ENCODE measurements at places on chromosomes 2 and 18.

GRCh38 chr2:233419602-233420391 lies 65.5 kb downstream of the DGKD start:
- no peak for DNase-seq

- no peak for DNase-seq
Measured at GRCh38 chr2:24893934-24894333, 26.1 kb downstream of the ADCY3 start.

DNA sequence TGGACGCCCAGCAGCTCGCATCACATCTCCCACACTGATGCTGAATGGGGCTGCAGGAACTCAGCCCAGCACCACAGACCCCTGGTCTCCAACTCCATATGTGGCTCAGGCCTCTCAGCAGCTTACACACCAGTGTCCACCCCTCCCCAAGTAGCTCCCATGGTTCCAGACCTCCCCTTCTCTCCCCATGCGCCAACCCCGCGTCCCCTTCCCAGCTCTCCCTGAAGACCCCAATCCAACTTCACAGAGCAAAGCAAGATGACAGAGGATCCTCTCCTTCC lies 188.9 kb downstream of the SH3BP4 start:
- DNase-seq: no peak

GRCh38 chr2:166060191-166060590 lies 67.6 kb downstream of the SCN1A start:
- DNase-seq: no peak

GRCh38 chr2:169105476-169105875 lies 36.1 kb downstream of the DHRS9 start:
- no peak for DNase-seq

DNA sequence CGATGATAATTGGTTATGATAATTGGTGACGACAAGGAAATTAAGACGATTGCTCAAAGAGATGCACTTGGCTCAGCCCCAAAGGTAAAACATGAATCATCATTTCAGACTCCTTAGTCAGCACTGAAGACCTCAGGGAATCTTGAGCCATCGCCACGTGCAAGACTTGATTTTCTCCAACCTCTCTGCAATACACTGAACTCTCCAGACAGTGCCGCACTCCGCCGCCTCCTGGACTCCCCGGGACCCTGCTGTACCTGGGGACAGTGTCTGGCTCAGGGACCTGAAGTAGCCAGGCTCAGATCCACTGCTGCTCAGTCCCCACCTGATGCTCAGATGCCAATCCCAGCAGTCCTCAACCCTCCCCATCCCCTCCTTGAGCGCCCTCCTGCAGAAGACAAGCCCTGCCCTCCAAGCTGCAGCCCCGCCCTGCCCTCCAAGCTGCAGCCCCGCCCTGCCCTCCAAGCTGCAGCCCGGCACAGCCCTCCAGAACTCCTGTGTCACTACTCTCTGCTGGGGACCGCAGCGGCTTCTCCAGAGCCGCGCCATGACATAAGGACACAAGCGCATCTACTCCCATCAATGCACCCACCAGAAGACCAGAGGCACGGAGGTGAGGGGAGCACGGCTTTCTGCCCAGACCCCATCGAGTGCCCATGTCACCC lies 1.1 kb downstream of the TMEM18 start:
- DNase-seq: no peak

DNA sequence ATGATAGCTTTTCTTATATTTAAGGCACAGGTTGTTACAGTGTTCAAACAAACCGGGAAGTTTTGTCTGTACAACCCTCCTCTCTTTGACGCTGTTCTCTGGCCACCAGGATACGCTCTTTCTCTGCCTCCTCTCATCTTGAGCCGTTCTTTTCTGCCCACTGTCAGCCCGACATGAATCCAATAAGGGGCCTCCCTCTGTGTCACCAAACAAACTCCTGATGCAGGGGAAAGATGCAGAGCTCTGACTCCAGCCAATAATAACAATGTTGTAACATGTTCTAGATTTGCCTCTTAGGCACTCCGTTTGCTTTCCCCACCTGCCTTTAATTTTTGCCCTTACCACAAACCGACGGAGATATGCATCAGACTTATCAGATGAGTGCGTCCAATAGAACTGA lies 449.3 kb downstream of the SLC4A3 start:
- DNase-seq: no peak

GRCh38 chr2:20744366-20745335 lies 77.7 kb downstream of the GDF7 start:
- DNase-seq: no peak

DNA sequence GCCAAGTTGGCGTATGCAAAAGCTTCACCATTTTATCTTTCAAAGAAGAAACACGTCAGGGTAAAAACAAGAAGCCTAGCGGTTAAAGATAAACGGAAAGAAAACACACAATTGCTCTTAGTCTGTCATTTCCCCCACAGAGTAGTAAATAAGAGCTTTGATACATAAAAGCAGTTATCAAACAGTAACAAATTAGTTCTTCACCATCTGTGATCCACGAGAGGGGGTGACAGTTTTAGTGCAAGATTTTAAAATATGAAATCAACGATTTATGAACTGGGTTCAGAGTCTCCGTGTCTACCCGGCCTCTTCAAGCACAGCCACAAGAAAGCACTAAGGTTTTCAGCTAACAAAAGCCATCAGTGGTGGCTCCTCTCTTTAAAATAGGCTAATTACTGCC lies 703.9 kb upstream of the ID2 start:
- DNase-seq: no peak

DNA sequence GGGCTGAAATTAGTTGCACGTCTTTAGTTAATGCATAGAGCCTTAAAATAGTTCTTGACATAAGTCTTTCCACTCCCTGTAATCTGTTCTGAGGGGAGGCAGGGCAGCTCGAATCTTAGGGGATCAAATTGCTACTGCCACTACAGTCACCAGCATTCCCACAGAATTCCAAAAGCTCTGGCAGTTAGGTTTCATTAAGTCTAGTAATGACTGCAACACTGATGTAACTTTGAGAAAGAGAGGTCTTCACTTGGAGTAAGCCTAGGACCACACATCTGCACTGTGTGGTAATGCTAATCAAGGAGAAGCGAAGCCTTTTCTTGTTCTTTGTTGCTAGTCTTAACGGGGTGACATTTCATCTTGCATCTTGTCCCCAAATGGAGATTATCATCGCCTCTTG lies 19.3 kb upstream of the NCK2 start:
- DNase-seq: no peak

DNA sequence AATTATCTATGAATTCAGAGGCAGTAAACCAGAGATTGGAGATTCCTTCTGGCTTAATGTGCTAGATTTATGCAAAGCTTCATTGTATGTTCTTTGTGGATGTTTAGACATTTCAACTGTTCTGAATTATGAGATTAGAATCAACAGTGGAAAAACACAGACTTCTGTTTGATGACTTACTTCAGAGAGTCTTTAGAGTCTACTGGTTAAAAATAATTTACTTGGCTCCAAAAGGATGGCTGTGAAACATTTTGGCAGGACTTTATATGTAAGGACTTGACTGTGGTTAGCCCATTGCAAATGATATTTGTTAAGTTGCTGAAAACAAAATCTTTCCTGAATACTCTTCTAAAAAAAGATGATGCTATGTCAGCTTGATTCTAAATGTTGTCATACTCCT lies 25.5 kb upstream of the LRRC30 start:
- DNase-seq: no peak

- no peak for DNase-seq
Measured at GRCh38 chr2:23513872-23514793, 129.2 kb downstream of the KLHL29 start.

DNA sequence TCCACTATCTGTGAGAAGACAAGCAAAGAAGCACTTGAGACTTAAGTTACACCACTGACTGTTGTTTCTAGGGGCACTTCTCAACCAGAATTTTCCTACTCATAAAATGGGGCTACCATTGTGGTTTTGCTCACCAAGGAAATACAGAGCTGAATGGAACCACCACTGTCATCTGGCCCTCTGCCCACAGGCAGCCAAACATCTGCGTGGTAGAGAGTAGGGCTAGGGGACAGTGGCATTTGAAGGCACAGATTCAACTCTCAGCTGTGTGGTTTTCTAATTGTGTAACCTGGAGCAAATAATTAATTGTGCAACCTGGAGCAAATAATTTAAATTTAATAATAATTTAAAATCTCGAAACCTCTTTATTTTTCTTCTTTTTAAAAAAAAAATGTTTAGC lies 79.6 kb downstream of the PDE11A start:
- DNase-seq: no peak

GRCh38 chr18:46468426-46469180 lies 188.4 kb downstream of the LOXHD1 start:
- no peak for DNase-seq

DNA sequence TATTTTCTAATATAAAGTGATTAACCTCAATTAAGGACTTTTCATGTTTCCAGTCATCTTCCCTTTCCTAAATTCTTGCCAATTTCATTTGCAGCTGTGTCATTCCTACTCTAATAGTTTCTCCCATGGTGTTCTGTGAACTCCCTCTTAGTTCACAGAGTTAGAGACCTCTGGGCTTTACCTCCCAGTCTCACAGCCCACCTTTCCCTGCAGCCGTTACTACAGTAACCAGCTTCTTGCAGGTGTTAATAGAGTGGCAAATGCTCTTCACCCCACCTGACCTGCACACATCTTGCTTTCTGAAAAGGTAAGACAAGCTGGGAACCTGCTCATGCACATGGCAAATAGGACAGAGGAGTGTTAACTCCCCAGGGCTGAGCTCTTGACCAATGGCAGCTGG lies 250.1 kb downstream of the FBXO15 start:
- DNase-seq: no peak

DNA sequence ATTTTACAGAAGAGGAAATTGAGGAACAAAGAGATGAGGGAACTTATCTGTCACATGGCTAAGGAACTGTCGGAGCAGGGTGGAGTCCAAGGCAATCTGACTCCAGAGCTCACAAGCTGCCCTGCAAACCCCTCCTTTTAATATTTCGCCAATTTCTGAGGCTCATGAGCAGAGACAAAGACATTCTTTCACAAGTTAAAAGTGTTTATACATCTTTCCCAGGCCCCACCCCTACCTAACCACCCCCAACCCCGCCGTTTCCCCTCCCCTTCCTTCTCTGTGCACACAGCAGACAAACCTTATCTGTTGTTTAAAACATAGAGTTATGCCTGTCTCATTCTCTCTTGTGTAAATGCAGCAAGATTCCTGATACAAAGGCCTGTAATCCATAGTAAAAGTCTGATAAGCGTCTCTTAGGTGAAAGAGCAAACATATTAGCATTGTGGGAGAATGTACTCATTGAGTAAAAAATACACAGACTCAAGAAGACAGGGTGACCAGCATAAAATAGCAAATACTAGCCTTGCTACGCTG lies 44.3 kb downstream of the EPHA4 start:
- DNase-seq: no peak

- no peak for DNase-seq
Measured at GRCh38 chr2:238129166-238130010, 9.1 kb upstream of the KLHL30 start.

DNA sequence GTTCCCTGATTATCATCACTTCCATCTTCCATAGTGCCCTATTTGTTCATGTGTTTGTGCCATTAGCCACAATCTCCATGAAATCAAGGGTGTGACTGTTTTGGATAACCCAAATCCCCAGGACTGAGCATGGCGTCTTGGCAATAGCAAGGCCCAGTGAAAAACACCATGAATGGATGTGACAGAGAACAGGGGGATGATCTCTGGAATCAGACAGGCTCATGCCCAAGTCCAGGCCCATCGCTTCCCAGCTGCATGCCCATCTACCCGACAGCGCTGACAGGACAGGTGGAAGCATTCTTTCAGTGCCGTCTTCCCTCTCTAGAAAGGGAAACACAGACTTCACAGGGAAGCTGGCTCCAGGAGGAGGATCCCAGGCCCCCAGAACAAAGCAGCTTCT lies 50.0 kb downstream of the HDLBP start:
- no peak for DNase-seq

GRCh38 chr2:73203055-73203681 lies 794 bp downstream of the NOTO start:
- DNase-seq: no peak

DNA sequence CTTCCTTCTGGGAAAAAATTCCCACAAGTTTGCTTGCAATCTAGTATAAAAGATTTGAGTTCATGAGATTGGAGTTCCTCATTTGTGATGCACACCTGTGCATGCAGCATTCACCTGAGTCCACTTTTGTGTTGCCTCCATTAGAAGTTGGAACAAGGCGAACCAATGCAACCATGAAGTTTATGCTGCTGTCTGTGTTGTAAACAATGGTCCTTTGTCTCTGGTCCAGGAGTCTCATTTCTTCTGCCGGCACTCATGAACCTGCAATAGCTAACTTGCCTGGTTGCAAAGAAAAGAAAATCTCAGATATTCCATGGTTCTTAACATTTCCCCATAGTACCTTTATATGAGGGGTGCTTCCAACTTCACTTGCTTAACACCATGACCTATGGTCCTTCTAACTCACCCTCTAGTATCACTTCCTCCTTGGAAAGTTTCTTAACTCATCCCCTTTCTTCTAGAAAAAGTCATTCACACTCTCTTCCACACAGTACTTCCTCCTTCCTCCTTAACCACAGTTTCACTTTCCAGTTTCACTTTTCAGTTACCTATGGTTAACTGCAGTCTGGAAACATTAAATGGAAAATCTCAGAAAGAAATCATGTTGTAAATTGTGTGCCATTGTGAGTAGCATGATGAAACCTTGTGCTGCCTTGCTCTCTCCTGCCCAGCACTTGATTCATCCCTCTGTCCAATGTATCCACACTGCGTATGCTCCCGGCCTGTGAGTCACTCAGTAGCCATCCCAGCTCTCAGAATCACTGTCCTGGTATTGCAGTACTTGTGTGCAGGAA lies 128.8 kb upstream of the TRIB2 start:
- DNase-seq: no peak

DNA sequence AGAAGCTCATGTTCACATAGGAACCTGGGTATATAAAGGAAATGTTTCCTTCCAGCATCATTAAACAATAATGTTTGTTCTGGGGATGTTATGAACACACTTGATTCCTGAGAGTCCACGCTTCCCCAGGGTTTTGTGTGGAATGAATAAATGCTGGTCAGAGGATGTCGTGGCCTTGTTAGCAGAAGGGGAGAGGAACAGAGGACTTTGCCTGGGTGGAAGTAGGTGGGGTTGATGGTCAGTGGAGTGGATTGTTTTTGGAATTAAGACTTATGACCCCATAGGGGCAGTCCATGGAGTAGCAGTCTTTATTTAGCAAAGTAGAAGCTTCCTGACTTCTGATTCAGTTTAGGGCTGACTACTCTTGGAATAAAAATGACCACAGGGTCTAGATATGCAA lies 139.6 kb downstream of the MYO1B start:
- no peak for DNase-seq

DNA sequence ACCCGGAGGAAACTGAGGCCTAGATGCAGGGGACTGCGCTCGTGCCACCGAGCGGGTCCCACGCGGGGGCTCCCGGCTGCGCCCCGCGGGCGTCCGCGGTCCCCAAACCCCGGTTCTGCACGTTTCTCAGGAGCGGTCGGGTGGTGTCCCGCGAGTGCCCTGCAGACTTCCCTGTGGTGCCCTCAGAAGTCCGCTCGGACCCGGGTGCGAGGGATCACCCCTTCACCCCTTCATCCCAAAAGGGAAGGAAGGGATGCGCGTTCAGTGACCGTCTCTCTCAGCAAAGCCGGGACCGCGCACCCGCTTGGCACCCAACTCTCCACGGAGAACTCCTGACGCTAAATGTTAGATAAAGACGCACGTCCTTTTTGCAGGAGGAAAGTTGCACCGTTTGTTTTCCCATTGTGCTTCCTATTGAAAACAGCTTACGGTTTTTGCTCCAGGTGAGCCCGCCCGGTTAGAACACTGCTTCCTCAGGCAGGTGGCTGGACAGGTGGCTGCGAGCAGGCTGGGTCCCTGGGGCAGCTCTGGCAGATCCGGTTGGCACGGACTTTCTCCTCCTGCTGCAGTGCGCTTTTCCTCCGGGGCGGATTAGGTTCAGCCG lies 779 bp downstream of the DGKD start:
- DNase-seq: no peak

Data from stimulated activated CD4-positive, alpha-beta T cell treated with anti-CD3 and anti-CD28 coated beads, Interleukin-1b, Interleukin-23, amount 100 ng/mL, for 1 hour (primary cell).